Heart right ventricle (tissue), 16 donors: ENCODE measurements at places on chromosomes 11 and 22. TPM values are rescaled to one million over a fixed set of nuclear protein-coding genes. Genes with fewer than 3 reads are reported as not detected.

DNA sequence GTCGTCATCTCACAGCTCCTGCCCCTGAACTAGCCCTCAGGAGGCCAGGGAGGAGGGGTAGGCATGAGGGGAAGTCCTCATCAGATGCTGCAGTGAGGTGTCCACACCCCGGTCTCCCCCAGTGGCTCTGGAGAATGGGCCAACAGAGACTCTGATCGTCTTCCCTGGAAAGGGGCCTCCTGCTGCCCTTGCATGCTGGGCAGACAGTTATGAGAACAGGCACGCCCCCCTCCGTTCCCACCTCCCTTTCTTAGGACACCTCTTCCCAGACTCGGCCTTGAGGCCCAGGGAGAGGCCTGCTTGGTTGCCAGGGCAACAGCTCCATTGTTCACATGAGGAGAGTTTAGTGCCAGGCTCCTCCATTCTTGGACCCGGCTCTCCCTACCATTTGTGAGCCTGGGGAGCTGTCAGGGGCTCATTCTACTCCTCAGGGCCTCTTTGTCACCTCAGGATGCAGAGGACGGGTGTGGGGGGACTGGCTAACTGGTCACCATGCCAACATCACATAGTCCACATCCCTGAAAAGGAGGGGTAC is 157.7 kb downstream of the TTC17 start:
- no peak for DNase-seq

The OR52A1 gene
- polyA plus RNA-seq = not detected

DNA sequence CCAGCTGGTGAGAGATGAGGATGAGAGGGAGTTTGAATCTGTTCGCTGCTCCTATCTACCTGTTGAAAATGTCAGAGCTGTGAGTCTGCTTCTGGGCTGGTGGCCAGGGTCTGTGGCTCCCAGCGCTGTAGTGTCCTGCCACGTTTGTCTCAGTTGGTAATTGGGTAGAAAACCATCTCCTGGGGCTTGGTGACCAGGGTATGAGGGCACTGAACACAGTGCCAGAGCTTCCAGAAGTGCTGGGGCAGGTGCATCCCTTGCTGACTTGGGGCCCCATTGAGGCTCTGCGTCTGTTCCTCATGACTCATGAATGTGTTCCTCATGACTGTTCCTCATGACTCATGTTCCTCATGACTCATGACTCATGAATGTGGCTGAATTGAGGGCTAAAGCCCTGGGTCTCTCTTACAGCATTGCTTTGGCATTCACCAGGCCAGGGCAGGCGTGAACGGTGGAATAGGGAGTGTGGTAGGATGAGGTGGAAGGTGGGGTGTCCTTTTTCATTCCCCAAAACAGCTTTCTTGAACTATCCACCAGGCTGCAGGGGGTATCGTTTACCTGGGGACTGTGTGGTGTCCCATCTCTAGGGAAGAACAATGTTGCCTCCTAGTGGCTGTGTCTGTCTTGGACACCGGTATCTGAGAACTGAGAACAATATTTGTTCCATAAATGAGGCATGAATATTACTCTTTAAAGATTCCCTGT is 139.5 kb downstream of the COMMD9 start:
- DNase-seq = no peak

- DNase-seq = no peak
Observed at GRCh38 chr22:42202669-42203068, 67.8 kb downstream of the TCF20 start.

- DNase-seq = no peak
Observed at GRCh38 chr11:116777056-116777455, 4.3 kb upstream of the BUD13 start.

The CDC42EP1 gene
- 19.7 TPM for polyA plus RNA-seq

The HORMAD2 gene
- not detected for polyA plus RNA-seq

DNA sequence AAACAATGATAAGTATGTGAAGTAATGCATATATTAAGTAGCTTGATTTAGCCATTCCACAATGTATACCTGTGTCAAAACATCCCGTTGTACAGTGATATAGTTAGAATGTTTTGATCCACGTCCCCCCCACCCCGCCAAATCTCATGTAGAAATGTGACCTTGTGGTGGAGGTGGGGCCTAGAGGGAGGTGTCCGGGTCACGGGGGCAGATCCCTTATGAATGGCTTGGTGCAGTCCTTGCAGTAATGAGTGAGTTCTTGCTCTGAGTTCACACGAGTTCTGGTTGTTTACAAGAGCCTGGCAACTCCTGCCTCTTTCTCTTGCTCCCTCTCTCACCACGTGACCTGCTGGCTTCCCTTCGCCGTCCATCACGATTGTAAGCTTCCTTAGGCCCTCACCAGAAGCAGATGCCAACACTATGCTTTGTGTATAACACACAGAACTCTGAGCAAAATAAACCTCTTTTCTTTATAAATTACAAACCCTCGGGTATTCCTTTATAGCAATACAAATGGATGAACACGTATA is 41.6 kb downstream of the FANCF start:
- DNase-seq = no peak

DNA sequence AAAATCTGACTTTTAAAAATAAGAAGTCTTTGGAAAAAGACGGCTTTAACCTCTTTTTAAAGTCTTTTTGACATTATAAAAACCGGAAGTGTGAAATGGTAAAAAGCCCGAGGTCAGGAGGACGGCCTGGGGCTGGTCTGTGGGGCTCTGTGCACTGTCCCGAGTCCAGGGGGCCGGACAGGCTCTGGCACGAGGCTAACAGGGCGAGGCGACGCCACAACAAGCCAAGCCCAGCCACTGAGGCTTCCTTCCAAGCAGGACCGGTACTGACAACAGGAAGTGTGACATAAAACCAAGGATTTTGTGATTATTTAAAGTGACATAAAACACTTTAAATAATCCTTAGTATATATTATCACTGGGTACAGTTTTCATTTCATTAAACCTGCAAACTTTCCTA is 39.2 kb downstream of the BRD1 start:
- peak; percentile 76 for DNase-seq

The OR5D18 gene
- not detected for polyA plus RNA-seq

DNA sequence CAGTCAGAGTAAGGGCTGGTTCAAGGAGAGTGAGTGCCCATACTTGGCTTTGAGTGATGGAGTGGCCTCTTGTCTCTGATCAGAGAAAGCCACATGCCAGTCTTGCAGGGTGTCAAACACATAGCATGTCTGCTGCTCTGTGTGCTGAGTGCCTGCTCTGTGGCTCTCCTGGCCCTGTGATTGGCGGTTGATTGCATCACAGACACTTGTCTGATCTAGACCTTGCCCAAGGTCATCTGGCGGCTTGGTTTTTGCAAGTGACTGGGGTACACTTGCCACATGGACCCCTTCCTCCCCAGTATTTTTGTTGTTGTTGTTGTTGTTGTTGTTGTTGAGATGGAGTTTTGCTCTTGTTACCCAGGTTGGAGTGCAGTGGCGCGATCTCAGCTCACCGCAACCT is 10.3 kb downstream of the OSBP2 start:
- DNase-seq = no peak

The ROBO4 gene
- 17.9 TPM for polyA plus RNA-seq

DNA sequence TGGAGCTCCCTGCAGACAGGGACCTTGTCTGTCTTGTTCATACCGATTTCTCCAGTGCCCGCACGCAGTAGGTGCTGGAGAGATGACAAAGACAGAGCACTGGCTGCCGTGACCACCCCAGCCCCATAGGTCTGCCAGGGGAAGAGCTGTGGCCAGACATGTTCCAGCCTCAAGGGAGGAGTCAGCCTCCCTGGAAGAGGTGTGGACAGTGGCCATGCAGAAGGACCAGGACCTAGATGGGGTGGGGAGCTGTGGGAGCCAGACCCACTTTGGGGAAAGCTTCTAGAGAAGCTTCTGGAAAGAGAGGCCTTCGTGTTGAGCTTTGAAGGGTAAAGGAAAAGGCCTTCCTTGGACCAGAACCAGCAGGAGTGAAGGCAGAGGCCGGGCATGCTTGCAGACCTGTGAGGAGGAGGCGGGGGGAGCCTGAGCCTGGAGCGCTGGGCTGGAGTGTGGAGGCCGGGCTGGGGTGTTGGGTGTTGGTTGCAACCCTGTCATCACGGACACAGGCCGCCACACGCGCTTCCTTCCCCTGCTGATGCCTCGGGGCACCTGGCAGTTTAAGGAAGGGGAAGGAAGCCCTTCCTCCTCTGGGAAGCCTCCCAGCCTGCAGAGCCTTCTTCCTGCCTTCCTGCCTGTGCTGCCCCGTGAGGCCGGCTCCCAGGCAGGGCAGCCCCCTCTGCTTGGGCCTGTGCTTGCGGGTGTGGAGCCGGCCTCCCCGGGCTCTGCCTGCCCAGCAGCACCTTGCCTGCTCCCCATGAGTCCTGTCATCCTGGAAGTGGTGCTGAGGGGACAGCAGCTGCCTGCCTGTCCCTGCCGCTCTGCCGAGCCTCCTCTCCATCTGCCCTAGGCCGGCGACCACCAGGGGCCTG is 12.3 kb downstream of the RELT start:
- DNase-seq = peak; percentile 65

The TREH gene
- polyA plus RNA-seq = 4.8 TPM

The SLC17A6 gene
- polyA plus RNA-seq = not detected

GRCh38 chr11:61602775-61603569 is 22.1 kb upstream of the SYT7 start:
- peak; percentile 57 for DNase-seq

The PAMR1 gene
- 3.7 TPM for polyA plus RNA-seq
